GM19239 (cell line): ENCODE measurements at places on chromosomes 1 and 21.

GRCh38 chr1:14716474-14716873, 118.0 kb downstream of the KAZN start:
- no peak for DNase-seq

DNA sequence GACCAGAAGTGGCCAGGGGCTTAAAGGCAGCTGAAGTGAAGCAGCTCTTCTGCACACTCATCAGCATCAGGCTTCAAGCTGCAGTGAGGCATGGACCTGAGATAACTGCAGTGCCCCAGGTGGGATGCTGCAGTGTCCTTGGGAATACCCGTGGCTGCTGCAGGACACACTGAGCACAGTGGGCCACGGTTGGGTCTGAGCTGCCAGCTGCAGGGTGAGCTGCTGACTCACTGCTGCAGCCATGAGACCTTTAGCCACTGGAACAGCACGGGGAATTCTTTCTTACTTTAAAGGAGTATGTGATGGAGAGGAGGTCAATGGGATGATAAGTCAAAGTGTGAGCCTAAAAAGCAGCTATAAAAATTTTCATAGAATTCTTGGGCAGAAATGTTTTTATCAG, 102.1 kb downstream of the XCL2 start:
- DNase-seq: no peak

DNA sequence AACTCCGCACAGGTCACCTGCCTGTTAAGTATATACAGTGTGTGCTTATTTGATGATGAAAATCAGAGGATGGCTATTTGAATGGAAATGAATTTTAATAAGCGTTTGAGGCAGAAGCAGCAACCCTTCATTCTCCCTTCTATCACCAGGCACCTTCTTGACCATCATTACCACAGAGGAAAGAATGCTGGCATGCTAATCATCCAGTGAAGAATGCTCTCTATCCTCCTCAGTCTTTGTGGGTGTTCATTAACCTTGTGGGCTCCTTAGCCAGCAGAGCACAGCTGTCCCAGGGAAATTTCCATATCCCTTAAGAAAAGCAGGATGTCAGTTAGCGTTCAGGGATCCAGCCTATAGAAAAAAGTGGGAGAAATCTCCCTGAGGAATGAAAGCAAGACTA, 428.0 kb upstream of the CAMK1G start:
- no peak for DNase-seq

DNA sequence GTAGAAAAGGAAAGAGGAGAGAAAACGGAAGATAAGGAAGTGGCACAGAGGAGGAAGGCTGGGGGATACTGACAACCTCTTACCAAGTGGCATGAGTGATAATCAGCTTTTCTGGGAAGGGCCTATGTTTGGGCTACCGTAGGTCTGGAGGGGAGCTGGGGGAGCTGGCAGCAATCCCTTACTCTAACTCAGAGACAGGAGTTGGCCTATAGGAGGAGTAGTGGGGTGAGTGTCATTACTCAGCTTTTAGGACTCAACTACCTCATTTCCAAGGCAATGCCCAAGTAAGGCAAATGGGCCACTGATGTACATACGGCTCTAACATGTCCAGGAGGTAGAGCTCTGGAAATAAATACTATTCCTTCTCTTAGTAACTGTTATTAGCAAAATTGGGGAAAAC, 48.7 kb upstream of the DMRTA2 start:
- DNase-seq: no peak

GRCh38 chr1:89444791-89445190, 79.8 kb upstream of the LRRC8B start:
- no peak for DNase-seq

DNA sequence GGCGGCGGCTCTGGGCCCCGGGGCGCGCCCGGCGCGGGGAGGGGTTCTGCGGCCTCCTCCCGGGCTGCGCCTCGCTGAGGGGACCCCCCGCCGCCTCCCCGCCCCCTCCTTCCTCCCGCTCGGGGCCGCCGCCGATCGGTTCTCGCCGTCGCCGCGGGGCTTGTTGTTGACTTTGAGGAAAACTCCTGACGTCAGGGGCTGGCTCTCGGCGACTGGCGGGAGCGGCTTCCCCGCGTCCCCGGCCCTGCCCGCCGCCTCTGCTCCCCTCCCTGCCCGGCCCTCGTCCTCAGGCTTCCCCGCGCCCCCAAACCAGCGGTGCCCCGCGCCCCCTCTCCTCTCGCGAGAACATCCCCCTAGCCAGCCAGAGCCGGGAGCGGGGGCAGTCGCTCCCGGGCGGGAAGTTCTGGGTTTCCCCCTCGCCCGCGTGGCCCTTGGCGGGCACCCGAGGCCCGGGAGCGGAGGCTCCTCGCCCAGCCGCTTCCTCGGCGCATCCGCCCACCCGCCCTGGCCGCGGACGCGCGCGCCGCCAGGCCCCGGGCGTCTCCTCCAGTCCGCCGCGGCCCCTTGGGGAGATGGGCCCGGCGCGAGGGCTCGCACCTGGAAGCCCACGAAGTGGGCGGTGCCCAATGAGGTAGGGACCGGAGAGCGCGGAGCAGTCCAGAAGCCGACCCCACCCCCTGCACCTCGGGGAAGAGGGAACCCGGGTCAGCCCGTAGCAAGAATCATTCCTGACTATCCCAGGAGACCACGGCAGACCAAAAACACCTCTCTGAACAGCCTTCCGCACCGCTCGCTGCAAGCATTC, 611 bp upstream of the AKT3 start:
- DNase-seq: peak; percentile 45

- DNase-seq: no peak
Measured at GRCh38 chr1:66893712-66894111, 30.9 kb downstream of the DNAI4 start.

- DNase-seq: no peak
Measured at GRCh38 chr1:168723000-168723399, 6.0 kb downstream of the DPT start.

- no peak for DNase-seq
Measured at GRCh38 chr1:215360758-215361157, 206.3 kb upstream of the KCTD3 start.

DNA sequence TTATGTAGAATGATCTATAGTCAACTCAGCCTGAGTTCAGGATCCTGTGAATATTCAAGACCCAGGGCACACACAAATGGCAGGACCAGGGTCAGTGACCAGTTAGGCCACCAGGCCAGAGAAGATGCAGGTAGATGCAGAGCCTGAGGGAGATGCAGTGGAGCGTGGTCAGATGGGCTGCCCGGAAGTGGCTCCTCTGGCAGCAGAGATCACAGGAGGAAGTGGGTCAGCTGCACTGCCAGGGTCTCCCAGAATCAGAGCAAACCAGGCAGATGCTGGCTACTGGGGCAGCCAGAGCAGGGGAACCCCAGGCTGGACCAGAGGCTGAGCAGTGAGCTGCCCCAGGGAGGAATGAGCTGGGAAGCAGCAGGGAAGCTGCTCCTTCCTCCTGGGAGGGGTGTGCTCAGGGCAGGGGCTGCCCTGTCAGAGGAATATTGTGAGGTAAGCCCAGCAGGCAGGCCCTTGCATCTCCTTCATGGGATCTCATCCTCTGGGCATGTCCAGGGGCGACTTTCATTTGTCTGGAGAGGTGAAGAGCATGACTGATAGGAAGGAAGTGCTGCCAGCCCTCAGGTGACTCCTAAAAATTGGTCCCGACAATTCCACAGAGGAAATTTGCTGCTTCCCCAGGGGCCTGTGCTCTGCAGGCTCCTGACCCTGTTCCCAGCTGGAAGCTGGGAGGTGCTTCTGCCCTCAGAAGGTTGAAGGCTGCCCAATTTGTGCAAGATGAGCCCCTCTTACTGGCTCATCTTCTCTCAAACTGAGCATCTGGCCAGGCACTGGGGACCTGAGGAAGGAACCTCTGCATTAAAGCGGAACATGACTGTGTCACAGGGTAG, 49.3 kb downstream of the STUM start:
- DNase-seq: no peak

GRCh38 chr1:197633447-197634078, 141.7 kb downstream of the DENND1B start:
- DNase-seq: no peak

DNA sequence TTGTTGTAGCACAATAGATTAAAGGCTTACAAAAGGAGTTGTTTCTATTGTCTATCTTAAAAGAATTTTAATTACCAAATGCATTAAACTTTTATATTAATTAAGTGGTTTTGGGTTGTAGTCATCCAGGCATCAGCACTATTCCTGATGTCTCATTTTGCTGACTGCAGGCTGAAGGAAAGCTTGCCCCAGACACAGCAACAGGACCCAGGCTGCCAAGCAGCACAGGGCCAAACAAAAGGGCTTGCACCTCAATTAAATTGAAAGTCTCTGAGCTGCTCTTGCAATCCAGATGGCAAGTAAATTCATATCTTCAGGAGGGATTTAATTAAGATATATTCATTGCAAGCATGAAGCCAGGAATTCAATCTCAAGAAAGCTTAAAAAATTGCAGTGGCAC, 80.7 kb upstream of the CHODL start:
- no peak for DNase-seq

DNA sequence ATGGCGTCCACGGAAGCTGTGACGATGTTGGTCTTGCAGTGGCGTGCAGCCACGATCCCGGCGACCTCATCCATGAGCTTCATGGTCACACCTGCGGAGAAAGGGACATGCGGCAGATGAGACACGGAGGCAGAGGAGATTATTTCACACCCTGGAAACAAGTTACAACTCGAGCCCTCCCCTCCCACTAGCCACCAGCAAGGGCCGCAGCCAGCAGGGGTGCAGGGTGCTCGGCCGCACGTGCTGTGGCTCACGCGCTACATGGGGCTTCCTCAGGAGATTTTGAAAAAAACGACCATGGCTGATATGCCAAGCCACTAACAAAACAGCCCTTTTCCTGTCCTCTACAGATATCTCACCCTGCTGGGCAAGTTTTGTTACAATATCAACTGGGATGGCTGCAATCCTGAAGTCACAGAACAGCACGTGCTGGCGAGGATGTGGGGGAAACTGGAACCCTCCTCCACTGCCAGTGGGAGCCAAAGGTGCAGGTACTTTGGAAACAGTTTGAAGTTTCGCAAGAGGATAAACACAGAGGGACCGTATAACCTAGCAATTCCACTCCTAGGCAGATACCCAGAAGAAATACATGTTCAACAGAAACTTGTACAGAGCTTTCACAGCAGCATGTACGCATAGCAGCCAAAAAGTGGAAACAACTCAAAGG, 34.1 kb upstream of the GPR153 start:
- no peak for DNase-seq

GRCh38 chr1:28170001-28170596, 6.4 kb downstream of the PTAFR start:
- DNase-seq: no peak

DNA sequence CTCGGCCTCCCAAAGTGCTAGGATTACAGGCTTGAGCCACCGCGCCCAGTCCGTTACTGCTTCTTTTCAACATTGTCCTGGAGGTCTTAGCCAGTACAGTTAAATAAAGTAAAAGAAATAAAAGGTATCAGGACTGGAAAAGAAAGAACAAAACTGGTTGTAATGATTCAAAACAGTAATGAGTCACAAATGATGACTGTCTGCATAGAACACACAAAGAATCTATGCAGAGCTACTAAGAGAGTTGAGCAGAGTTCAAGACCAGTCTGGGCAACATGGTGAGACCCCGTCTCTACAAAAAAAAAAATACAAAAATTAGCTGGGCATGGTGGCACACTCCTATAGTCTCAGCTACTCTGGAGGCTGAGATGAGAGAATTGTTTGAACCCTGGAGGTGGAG, 23.4 kb downstream of the BCAR3 start:
- no peak for DNase-seq

DNA sequence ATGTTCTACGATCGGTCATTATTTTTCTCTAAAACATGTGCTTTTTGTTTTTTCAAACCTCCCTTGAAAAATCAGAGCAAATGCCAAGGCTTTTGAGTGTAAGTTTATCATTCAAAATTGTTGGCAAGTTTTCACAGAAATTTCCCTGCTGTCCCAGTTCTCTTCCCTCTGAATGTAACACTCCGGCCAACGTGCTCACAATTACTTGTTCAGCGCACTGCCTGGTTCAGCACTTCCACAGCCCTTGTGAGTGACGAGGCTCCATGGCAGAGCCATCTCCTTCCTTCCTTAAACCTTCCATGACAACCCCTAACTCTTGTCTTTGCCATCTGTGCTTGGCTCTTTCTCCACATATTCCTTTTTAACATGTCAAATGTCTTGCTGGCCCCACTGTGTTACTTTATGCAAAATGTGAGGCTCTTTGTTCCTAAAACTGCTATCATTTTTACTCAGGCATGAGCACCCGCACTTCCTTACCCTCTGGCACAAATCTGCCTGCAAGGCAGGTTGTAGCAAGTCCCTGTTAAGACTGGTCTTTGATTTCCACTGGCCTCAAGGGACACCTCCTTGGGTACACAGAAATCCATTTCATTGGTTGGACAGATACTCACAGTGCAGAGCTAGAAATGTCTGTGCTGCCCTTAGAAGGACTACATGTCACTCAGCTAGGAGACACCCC, 142.8 kb downstream of the HUNK start:
- DNase-seq: no peak

DNA sequence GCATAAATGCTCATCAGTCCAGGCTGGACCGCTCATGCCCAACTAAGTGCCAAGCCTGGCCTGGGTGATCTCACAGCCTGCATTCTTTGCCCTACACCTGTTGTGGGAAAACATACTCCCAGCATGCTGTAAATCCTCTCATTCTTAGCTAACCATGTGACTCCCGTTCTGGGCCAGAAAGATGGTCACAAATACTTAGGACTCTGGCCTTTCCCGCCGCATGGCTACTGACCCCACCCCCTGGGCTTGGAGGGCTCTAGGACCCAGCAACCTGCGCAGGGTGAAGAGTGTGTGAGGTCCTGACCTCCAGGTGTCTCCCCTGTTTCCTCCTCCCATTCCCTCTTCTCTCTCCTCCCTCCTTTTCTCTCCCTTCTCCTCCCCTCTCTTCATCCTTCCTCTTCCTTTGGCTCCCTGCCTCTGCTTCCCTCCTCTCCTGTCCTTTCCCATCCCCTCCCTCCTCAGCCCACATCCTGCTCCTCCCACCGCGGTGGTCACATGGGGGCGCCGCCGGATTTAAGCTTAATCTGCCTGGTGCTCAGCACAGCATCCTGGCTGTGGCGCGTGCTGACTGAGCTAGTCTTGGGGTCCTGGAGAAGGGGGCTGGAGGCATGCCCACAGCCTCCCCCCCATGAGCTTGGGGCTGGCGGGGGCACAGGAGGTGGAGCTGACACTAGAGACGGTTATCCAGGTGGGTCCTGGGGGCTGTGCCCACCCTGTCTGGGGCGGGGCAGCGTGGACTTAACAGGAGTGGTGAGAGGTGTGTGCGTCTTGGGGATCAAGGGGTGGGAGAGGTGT, at the start of gene CROCC:
TSS of gene CROCC (plus strand) at position 541 of the 795 bp plus-strand sequence. CDS start at position 629, 88 bp downstream.
- DNase-seq: no peak

GRCh38 chr1:6121021-6121421, 59.1 kb downstream of the CHD5 start:
- DNase-seq: no peak

GRCh38 chr1:22143065-22144033, at the start of gene WNT4:
WNT4 (minus strand) TSS chr1:22143097; CDS start chr1:22142922, 175 bp downstream.
- DNase-seq: peak; percentile 77
